ENCODE measurements at places on chromosomes 3 and 15. TPM values are rescaled to one million over a fixed set of nuclear protein-coding genes. Genes with fewer than 3 reads are reported as not detected.

- no peak for DNase-seq
Measured at GRCh38 chr3:138197058-138197457, 10.0 kb downstream of the ARMC8 start.

C3orf22 gene
- total RNA-seq = not detected

DNASE1L3 gene
- total RNA-seq = 1.9 TPM

DNA sequence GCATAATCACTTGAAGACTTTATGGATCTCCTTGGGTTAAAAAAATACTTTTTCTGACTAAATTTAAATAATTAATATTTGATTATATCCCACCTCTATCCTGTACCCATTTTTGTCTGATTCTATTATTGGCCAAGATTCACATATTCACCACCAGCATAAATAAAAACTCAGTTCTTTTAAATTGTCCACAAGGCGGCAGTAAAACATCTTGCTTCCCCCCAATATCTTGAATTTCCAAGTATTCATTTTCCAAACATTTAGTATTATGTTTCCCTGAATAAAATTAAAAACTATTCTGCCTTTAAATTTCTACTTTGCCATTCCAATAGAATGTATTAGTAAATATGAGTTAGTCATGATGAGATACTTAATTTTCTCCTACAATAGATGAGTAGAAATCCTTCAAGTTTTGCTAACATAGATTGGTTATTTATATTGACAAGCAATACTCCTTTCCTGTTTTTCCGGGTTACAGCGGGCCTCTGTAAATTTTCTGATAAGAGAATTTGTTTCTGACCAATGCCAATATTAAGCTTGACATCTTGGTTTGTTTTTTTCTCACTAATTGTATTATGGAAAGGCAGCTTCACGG is 218.7 kb upstream of the MDFIC2 start:
- DNase-seq = no peak

GRCh38 chr3:125013095-125013494 is 42.7 kb downstream of the HEG1 start:
- no peak for DNase-seq

- no peak for DNase-seq
Measured at GRCh38 chr3:143726727-143727126, 121.5 kb downstream of the SLC9A9 start.

DNA sequence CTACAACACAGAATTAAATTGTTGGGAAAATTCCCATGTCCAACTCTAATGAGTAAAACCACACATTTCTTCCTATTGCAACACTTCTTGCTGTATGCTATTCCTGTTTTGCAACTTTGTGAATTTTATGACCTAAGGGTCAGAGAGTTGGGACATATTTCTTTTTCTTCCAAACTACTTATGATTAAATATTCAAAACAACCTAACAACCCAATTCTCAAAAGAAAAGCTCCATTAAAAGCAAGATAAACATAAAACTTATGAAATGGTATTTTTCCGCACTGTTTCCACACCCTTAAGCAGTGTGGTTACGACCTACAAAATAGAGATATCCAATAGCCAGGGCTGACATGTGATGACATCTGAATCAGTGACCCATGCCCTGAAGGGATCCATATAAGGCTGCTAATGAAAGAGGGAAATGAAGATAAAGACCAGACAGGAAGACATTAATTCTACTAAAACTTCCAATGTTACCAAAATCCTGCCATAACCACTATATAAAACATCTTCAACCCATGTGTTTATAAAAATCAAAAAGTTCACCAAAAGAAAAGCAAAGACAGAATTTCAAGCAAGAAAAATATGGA is 45.6 kb downstream of the DMXL2 start:
- DNase-seq = no peak

- DNase-seq = no peak
Measured at GRCh38 chr3:16474920-16475319, 38.6 kb downstream of the RFTN1 start.

DNA sequence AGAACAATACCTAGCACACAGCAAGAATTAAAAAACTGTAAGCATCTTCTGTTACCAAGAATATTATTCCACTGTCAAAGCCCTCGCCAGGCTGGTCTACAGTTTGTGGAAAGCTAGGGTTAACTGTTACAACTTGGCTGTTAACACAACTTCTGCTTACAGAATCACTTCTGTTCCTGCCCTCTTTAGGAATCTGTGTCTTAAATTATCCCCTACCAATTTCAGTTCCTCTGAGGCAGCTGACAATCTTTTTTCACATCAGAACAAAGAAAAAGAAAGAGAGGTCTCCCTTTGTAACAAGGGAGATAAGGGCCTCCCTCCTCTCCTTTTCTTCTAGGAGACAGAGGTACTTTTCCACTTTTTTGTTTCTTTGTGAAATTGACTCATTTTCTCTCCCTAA is 188.9 kb downstream of the FMN1 start:
- DNase-seq = no peak

LEKR1 gene
- total RNA-seq = 0.62 TPM

GRCh38 chr3:124600765-124601164 is 129.5 kb upstream of the UMPS start:
- DNase-seq = no peak

DNA sequence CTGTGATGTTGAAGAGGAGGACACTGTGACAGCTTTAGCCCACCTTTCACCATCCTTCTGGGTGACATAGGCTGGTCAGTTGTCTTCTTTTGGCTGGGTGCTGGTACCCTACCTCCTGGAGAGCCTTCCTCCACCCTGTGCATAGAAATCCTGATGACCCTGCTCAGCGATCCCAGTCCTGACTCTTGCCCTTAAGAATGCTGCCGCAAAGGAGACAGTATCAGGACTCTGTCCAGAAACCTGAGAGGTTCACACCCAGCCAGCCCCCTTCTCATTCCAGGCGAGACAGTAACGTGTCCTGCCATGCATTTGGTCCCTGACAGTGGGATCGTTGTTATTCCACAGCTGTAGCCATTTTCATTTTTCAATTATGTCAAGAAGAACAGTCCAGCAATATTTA is 312.8 kb upstream of the CHRM5 start:
- DNase-seq = no peak

RAD51 gene
- 1.5 TPM for total RNA-seq

LRRC15 gene
- 0.42 TPM for total RNA-seq

GRCh38 chr15:58277333-58277732 is 139.2 kb downstream of the AQP9 start:
- no peak for DNase-seq

- DNase-seq = no peak
Measured at GRCh38 chr3:152019508-152019907, 146.1 kb downstream of the SUCNR1 start.

DNA sequence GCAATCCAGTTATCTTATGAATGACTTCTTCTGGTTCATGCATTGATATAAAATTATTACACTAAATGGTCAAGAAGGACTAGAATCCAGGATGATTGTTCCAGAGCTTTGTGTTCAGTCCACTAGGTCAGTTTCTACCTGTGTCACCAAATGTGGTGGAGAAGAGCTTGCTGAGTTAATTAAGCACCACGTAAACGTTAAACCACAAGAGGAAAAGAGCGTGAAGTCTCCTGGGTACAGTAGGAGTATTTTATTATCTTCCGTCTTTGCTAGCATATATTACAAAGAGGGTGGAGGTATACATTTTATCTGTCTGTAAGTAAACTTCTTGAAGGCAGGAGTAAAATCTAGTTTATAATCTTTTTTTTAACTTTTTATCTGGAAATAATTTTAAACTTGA is 23.5 kb downstream of the CHP1 start:
- DNase-seq = no peak

- DNase-seq = no peak
Measured at GRCh38 chr3:62249855-62250543, 123.4 kb downstream of the FEZF2 start.

DNA sequence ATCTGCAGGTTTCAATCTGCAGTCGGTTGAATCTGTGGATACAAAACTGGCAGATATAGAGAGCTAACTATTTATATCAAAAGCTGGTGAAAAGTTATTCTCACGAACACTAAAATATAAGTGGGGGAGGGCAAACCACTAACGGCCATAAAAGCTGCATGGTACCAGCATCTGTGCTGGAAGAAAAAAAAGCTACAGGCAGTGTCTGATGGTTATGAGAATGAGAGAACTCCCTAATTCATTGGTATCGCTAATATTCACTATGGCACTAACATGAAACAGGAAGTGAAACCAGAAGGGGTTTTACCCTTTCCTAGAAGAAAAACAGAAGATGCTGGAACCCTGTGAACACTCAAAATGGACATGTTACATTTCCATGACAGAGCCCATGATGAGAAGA is 15.9 kb downstream of the CEP70 start:
- DNase-seq = no peak

POPDC2 gene
- 586 TPM for total RNA-seq

CHST14 gene
- 6.0 TPM for total RNA-seq

DNA sequence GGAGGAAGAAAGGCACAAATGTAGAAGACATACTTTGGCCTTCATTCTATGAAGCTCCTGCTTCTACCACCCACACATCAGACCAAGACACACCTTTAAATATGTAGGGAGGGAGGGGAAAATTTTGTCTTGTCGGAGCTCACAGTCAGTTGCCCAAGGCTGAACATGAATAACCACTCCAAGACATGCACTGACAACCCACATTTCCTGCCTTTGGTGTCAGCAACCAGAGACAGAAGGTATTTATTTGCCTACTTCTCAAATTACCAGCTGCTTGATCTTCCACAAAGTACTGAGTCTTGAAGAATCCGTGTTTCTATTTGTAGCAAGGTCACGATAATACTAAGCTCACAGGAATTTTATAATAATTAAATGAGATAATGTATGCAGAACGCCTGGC is 169.7 kb downstream of the KCNMB2 start:
- DNase-seq = no peak

DNA sequence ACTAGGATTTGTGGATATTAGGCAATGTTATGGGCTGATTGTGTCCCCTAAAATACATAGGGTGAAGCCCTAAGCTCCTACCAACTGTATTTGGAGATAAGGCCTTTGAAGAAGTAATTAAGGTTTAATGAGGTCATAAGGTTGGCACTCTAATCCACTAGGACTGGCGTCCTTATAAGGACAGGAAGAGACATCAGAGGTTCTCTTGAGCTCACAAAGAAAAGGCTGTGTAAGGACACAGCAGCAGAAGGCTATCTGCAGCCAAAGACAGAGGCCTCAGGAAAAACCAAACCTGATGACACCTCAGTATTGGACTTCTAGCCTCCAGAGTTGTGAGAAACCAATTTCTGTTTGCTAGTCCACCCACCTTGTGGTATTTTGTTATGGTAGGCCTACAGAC is 416.7 kb downstream of the ZBTB20 start:
- no peak for DNase-seq

DNA sequence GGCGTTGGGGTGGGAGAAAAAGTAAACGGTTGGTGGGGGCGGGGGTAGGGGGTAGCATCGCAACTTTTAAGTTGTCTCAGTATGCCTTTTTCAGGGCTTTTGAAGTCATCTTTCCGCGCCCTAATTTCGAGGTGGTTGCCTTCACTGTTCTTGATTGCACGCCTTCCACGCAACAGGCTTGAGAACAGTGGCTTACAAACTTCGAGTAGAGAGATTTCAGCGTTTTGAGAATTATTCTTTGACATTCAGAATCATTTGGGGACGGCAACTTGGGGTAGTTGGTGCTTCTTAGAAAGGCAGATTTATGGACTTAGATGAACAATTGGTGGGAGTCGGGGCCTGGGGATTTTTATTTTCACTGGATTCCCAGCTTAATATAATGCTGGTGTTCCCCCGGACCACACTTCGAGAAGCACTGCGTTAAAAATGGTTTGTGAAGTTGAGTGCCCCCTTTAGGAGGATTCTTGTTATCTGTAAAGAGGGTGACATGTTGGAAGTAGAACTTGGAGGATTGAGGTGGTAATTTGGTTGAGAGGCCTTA is 880 bp downstream of the PPP4R2 start:
- no peak for DNase-seq

GRCh38 chr3:119034256-119035013 is at the start of gene IGSF11:
Gene IGSF11, minus strand, starts transcription at chr3:119034846. Its CDS starts 264 bp downstream, at chr3:119034582.
- peak; percentile 81 for DNase-seq

WWTR1 gene
- 40.0 TPM for total RNA-seq

GRCh38 chr3:16058521-16058920 is 116.0 kb upstream of the GALNT15 start:
- DNase-seq = no peak

DNA sequence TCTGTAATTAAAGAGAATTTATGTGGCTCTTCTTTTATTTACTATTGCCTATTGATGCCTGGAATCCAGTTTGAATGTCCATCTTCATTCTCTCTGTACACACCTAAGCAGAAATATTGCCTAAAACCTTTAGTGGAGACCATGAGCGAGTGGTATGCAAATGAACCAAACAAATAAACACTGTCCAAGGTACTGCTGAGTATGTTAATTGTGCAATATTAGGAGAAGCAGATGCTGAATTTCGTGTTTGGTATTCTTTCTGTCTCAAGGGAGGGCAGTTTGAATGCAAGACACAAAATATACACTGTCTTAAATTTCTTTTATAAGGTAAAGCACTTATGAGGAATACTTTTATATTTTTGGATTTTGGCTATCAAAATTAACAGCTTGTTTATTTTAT is 440.9 kb downstream of the RBMS3 start:
- no peak for DNase-seq

- DNase-seq = peak; percentile 47
Measured at GRCh38 chr3:188220988-188221818, 67.2 kb downstream of the LPP start.

TRIM71 gene
- not detected for total RNA-seq

GABRR3 gene
- not detected for total RNA-seq

GRCh38 chr15:37204692-37205091 is 104.3 kb upstream of the MEIS2 start:
- no peak for DNase-seq

DNA sequence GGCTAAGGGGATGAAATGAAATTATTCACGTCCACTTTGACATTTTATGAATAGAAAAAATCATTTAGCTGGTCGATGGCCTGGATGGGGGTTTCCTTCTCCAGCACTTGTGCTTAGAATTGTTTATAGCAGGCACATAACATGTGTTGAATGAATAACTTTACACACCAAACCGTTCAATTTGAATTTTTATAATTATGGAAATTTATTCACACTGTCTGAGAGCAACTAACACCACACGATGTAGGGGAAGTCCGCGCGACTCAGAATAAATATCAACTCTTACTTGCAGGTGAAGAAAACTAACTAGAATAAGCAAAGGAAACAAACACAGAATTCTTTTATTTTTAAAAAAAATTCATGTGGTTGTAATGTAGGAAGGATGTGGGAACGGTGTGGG is 81.3 kb downstream of the MINAR1 start:
- DNase-seq = no peak

DNA sequence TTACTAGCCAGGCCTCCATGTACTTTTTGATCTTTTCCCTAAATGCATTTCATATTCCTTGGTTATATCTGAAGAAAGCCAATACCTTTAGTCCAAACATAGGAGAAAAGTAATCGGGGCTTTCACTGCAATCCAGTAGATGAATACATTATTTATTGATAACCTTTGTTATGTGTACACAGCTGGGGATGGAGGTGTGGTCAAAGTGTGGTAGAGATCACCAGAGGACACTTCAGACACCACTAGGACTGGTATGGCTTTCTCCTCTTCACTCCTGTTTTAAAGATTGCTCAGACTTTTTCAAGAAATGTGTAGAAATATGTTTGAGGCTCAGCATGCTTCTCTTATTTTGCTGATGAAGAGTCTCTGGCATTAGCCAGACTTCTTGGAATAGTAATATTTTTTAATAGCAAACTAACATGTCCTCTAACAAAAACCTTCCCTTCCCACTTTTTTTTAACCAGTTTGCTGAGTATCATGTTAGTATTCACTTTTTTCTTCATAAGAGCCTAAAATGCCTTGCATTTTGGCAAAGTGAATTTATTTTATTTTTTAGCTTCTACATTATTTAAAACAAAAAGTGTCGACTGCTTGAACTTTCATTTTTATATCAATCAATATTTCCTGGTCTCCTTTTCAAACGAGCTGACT is 65.6 kb upstream of the MBNL1 start:
- DNase-seq = no peak

GRCh38 chr3:74539876-74540275 is 74.6 kb downstream of the CNTN3 start:
- no peak for DNase-seq

CEP70 gene
- total RNA-seq = 22.6 TPM

Measured in left ventricle myocardium superior (tissue), 1 donor.